Lower leg skin (tissue), 4 donors: ENCODE measurements at places on chromosomes 4 and X. TPM values are rescaled to one million over a fixed set of nuclear protein-coding genes. Genes with fewer than 3 reads are reported as not detected.

DNA sequence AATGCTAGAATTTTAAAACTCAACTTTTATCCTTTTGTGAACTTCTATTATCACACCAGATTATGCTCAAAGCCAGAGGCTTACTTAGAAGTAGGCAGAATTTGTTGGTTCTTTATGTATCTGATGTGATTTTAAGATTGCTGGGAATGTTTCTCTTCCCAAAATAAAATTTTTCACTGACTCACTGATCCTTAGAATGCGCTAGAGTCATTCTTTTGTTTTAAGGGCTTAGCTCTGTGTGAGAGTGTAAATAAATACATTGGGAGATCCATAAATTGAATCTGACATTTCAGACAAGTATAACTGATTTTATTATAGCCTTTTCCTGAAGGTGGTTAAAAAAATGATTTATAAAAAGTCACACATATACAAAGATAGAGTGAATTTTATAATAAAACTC lies 101.3 kb downstream of the LARP1B start:
- no peak for DNase-seq

GRCh38 chrX:17606231-17606630 lies 131.1 kb upstream of the SCML1 start:
- DNase-seq, result no peak

DNA sequence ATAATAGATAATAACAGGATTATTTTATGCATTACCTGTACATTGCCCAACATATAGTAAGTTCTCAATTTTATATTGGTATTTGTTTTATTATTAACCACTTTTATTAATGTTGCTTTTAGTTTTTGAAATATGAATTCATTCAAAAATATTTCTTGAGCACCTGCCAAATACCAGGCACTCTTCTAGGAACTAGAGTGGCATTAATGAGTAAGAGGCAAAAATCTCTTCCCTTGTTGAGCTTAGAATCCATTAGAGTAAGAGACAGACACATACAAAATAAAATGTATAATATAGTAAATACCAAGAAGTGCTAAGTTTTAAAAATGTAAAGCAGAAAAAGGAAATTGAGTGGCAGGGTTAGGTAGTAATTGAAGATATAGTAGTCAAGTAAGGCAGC lies 45.8 kb downstream of the TET2 start:
- no peak for DNase-seq

- no peak for DNase-seq
Observed at GRCh38 chr4:123553733-123554637, 157.4 kb downstream of the SPRY1 start.

GRCh38 chr4:110361921-110362320 lies 114.0 kb upstream of the ENPEP start:
- DNase-seq, result no peak

CHRDL1 gene
- 6.9 TPM for total RNA-seq

PHKA1 gene
- 0.76 TPM for total RNA-seq

ANKRD50 gene
- 21.8 TPM for total RNA-seq

GLUD2 gene
- 0.68 TPM for total RNA-seq

SERPINA7 gene
- not detected for total RNA-seq
